ENCODE measurements at places on chromosomes 5 and 9.

DNA sequence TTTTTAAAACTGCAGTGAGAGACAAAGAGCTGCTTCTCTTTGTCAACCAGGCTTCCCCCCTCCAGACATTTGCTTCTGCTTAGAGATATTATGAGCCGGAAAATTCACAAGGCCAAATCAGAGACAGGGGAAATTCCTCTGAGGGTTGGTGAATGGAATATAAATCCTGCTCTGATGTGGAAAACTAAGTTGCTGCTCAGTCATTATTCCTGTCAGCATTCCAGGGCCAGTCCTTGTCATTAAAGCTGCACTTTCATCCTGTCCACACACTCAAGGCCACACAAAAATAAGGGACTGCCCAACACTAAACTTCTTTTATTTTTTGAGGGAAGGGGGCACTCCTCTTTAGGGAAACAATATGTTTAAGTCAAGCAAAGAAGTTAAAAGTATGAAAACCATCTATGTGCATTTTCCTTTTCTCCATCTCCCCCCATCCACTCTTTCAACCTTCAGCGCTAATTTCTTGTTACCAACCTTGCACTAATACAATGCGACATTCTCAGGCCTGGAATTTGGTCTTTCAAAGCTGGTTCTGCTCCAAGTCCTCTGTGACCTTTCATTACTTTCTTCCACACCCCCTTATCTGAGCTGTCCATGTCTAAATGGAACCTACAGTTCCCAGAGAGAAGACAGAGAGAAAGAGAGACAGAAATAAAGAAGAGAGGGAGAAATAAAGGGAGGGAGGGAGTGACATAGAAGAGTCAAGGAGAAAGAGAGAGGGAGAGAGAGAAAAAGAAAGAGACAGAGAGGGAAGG lies 118.9 kb upstream of the S1PR3 start:
- no peak for ATAC-seq

DNA sequence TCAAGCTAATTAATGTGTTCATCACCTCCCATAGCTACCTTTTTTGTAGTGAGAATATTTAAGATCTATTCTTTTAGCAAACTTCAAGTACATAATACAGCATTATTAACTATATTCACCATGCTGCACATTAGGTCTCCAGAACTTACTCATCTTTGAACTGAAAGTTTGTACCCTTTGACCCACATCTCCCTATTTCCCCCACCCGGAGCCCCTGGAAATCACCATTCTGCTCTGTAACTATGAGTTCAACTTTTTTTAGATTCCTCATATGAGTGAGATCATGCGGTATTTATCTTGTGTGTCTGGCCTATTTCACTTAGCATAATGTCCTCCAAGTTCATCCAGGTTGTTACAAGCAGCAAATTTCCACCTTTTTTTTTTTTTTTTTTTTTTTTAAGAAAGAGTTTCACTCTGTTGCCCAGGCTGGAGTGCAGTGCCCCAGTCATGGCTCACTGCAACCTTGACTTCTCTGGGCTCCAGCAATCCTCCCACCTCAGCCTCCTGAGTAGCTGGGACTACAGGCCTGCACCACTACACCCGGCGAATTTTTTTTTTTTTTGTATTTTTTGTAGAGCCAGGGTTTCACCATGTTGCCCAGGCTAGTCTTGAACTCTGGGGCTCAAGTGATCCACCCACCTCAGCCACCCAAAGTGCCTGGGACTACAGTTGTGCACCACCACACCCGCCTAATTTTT lies 100.4 kb upstream of the SAP30L start:
- ATAC-seq = peak; percentile 79

- ATAC-seq = no peak
Measured at GRCh38 chr9:8613346-8613825, 813.8 kb upstream of the DMAC1 start.

- ATAC-seq = peak; percentile 73
Measured at GRCh38 chr5:170333161-170333910, 35.8 kb upstream of the LCP2 start.

GRCh38 chr5:125579182-125579581 lies 832.7 kb upstream of the ZNF608 start:
- ATAC-seq = no peak

DNA sequence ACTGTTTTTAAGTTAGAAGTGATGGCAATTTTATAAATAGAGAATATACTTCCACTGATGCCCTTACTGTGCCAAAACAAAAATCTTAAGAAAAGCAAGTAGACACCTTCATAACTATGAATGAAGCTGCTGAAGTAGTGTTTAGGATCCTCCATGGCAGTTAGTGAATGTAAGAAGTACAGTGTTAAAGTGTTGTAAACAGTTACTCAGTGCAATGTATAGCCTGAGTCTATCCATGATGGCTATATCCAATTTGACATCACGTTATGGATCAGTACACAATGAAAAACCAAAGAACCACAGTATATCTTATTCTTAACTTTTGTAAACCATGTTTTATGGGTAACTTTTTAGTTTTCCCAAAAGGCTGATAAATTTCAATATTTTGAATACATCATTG lies 7.1 kb downstream of the CCNG1 start:
- no peak for ATAC-seq

- ATAC-seq = peak; percentile 73
Measured at GRCh38 chr5:643351-643801, 31.2 kb downstream of the CEP72 start.

GRCh38 chr9:33065157-33066076 lies 11.1 kb downstream of the SMU1 start:
- ATAC-seq = peak; percentile 81

DNA sequence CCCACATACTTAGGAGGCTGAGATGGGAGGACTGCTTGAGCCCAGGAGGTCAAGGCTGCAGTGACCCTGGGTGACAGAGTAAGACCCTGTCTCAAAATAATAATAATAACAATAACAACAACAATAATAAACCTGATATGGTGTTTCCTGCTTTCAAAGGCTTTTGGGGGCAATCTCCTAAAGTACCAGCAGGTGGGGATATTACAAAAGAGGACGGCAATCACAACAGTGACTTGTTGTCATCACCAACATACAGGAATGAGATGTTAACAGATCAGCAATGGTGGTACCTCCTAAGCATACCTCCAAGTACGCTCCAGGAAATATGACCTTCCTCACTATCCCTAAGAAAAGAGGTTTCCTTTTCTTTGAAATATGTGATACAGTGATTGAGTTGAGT lies 91.1 kb upstream of the RNF180 start:
- no peak for ATAC-seq

- peak; percentile 58 for ATAC-seq
Measured at GRCh38 chr5:15105799-15106393, 234.3 kb upstream of the ANKH start.

GRCh38 chr5:178194026-178194425 lies 6.9 kb upstream of the GMCL2 start:
- no peak for ATAC-seq

- ATAC-seq = no peak
Measured at GRCh38 chr9:2677915-2678889, 39.1 kb upstream of the KCNV2 start.

DNA sequence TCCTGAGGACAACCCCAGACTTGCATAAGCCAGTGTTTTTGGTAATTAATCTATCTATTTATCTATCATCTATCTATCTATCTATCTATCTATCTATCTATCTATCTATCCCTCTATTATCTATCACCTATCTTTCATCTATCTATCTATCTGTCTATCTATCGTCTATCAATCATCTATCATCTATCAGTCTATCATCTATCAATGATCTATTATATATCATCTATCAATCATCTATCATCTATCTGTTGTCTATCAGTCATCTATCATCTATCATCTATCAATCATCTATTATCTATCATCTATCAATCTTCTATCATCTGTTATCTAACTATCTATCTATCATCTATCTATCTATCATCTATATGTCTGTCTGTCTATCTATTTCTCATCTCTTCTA lies 85.5 kb downstream of the PTCH1 start:
- ATAC-seq = no peak

DNA sequence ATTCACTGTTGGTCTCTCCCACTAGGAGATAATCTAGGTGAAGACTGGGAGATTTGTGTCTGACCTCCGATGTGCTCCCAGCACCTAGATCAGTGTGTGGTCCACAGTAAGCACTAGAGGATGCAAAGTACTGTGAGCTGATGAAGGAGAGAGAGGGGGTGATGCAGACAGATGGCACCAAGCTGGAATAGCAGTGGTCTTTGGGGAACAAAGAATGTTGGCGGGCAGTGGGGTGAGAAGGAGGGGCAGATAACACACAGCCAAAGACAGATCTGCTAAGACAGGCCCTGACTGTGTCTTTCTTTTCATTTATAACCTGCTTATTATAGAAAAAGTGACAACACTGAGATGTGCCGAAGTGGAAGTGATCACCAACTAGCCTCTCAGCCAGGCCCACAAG lies 37.5 kb downstream of the ERGIC1 start:
- no peak for ATAC-seq

- ATAC-seq = no peak
Measured at GRCh38 chr9:113624721-113625120, 161.2 kb downstream of the RGS3 start.

- no peak for ATAC-seq
Measured at GRCh38 chr9:116051528-116051927, 102.1 kb upstream of the PAPPA start.

GRCh38 chr9:73149371-73150067 lies 2.1 kb upstream of the ANXA1 start:
- no peak for ATAC-seq

- no peak for ATAC-seq
Measured at GRCh38 chr9:5846096-5846495, 13.2 kb upstream of the ERMP1 start.

- ATAC-seq = no peak
Measured at GRCh38 chr9:94157050-94157801, 73.0 kb downstream of the PTPDC1 start.

DNA sequence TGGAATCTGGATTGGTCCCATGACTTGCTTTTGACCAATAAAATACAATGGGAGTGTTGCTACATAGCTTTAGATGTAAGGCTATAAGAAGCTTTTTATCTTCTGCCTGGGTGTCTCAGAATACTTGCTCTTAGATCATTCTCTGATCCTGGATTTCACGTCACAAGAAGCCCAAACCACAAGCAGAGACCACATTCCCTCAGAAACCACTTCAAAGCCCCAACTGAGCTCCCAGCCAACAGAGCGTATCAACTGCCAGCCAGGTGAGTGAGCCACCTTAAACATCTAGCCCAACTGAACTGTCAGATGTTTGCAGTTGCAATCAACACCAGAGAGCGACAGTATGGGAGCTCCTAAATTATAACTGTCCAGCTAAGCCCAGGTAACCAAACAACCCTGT lies 687.1 kb downstream of the TLE1 start:
- ATAC-seq = no peak

DNA sequence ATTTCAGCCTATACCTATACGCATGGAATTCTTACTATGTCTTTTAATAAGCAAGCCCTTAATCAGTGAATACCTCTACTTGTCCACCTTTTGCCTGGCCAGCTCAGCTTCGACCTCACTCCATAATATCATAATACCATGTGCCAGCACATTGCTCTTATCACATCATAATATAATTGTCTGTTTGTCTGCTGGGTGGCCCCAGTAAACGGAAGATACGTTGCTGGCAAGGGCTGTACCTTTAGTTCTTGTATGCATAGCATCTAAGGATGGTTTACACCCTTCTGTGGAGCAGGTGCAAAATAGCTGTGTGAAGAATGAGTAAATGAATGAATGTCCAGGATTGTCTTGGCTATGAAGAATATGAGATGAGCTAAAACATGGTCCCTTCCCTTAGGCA lies 29.9 kb downstream of the SV2C start:
- ATAC-seq = no peak

- no peak for ATAC-seq
Measured at GRCh38 chr9:103661663-103662062, 432.4 kb upstream of the SMC2 start.

DNA sequence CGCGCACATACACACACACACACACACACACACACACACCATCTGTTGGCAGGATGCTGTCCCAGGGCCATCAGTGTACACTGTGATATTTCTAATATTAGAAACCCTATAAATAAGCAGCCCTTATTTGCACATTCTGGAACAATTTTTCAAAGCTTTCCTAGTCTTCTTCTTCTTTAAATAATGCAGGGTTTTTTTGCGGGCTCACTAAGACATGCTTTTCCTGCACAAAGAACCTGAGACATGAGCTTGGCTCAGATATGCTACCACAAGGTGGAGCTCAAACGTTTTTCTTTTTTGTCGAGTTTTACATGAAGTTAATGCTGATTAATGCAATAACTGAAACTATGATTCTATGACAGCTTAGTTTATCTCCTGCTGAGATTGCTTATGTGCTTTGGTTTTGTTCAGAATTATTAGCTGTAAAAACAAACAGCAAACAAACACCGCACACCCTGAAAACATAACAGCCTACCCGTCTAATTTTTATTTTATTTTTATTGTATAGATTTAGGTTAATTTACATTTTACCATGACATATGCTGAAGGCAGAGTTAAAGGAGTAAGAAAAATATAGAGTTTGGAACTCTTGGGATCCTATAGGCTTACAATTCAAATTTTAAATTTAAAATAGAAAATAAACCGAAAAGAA lies 95.8 kb downstream of the ALDH1A1 start:
- no peak for ATAC-seq

- ATAC-seq = peak; percentile 37
Measured at GRCh38 chr5:40276426-40277102, 403.2 kb upstream of the PTGER4 start.

- ATAC-seq = no peak
Measured at GRCh38 chr9:136949239-136949816, 2.7 kb upstream of the LCN12 start.

DNA sequence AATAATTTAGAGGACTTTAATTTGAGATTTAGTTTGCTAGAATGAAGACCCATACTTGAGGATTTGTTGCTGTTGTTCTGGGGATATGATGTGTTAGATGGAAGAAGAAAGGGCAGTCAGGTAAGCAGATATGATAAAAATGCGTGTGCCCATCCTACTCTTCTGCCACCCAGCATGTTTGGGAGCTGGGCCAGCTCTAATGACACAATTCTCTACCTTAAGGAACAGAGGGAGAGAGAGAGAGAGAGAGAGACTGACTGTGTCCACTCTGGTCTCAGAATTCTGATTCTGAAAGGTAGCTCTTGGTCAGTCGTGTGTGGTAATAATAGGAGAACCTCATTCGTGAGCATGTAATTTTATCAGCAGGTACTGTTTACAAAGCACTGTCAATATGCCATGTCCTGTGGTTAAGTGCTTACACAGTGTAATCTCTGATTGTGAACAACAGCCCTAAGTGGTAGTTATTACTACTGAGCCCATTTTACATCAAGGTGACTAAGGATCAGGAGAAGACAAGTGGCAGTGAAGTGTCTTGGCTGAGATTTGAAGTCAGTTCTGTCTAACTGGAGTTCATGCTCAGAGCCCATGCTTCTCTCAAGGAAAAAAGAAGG lies 307.4 kb upstream of the SEMA6A start:
- no peak for ATAC-seq

Measured in stimulated activated memory B cell treated with anti-CD40 and anti-IgM and Interleukin-4, amounts not matched to agents 10 μg/mL and 1 μg/mL and 100 μg/mL, for 72 hours (primary cell).